Myometrial cell (primary cell): ENCODE measurements at places on chromosomes 3 and 15. TPM values are rescaled to one million over a fixed set of nuclear protein-coding genes. Genes with fewer than 3 reads are reported as not detected.

ALS2CL gene
- 1.8 and 2.3 TPM in 2 replicates for total RNA-seq

PLIN1 gene
- 0.53 TPM in 1 of 2 replicates, not detected in the other for total RNA-seq

CCR4 gene
- total RNA-seq = not detected in 2 replicates

CD80 gene
- not detected in 2 replicates for total RNA-seq

HCN4 gene
- total RNA-seq = not detected in 2 replicates

CCR8 gene
- total RNA-seq = not detected in 2 replicates

STRIT1 gene
- total RNA-seq = not detected in 2 replicates

BTLA gene
- total RNA-seq = not detected in 2 replicates

COX5A gene
- total RNA-seq = 139 and 151 TPM in 2 replicates

SLC51B gene
- total RNA-seq = not detected in 2 replicates

GALNT15 gene
- total RNA-seq = 0.86 and 2.5 TPM in 2 replicates

FMN1 gene
- total RNA-seq = 1.2 TPM in 2 replicates

FEZF2 gene
- not detected in 2 replicates for total RNA-seq

SKOR1 gene
- total RNA-seq = under 0.01 TPM in 1 of 2 replicates, not detected in the other

YEATS2 gene
- 29.2 and 33.4 TPM in 2 replicates for total RNA-seq

NR2F2 gene
- 24.6 and 30.3 TPM in 2 replicates for total RNA-seq

P3H2 gene
- total RNA-seq = 19.3 and 21.3 TPM in 2 replicates

SPINK8 gene
- total RNA-seq = not detected in 2 replicates

TAGLN3 gene
- 2.7 and 5.5 TPM in 2 replicates for total RNA-seq

WDR93 gene
- total RNA-seq = 1.2 TPM in 1 of 2 replicates, not detected in the other

MYL3 gene
- total RNA-seq = not detected in 2 replicates

MED12L gene
- total RNA-seq = 0.29 and 0.35 TPM in 2 replicates

SNX4 gene
- 32.0 and 51.9 TPM in 2 replicates for total RNA-seq

TM4SF1 gene
- 190 and 206 TPM in 2 replicates for total RNA-seq

POLQ gene
- total RNA-seq = 2.3 and 3.7 TPM in 2 replicates

GATA2 gene
- total RNA-seq = 36.9 and 43.2 TPM in 2 replicates

GJD2 gene
- total RNA-seq = not detected in 2 replicates

SOX14 gene
- total RNA-seq = not detected in 2 replicates

MEGF11 gene
- total RNA-seq = not detected in 2 replicates

TRPC1 gene
- total RNA-seq = 7.3 and 21.0 TPM in 2 replicates

MUC13 gene
- total RNA-seq = not detected in 2 replicates

CISH gene
- 0.29 and 0.35 TPM in 2 replicates for total RNA-seq

CXCR6 gene
- total RNA-seq = not detected in 2 replicates

PXYLP1 gene
- 6.3 and 8.2 TPM in 2 replicates for total RNA-seq

FURIN gene
- 75.8 and 82.8 TPM in 2 replicates for total RNA-seq

SH2D7 gene
- not detected in 2 replicates for total RNA-seq

MOBP gene
- total RNA-seq = not detected in 2 replicates
